ENCODE measurements at places on chromosomes 12 and 14.

- DNase-seq = no peak
These were observed 14.5 kb upstream of the FLVCR2 start for GRCh38 chr14:75563931-75564330.

- DNase-seq = no peak
These were observed 517.6 kb upstream of the TMEM132C start for GRCh38 chr12:127749416-127749815.

GRCh38 chr12:56931474-56931978, 2.7 kb downstream of the SDR9C7 start:
- DNase-seq = peak; percentile 51

DNA sequence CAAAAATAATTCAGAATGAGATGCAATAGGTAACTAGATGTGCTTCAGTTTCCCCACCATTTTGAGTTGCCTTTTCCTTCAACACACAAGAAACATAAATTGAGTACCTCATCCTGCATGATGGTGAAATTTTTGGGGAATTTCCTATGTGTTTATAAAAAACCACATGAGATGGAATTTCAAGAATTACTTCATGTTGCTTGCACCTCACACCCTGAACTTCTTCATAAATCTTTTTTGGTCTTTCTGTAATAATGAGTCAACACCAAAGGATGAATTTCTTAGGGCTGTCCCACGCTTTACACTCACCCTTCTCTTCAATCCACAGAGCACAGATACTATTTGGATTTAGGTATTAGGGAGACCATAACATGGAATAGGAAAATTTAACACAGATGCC, 22.6 kb upstream of the LUM start:
- DNase-seq = no peak

- no peak for DNase-seq
These were observed 437.1 kb downstream of the NPAS3 start for GRCh38 chr14:33375786-33376185.

DNA sequence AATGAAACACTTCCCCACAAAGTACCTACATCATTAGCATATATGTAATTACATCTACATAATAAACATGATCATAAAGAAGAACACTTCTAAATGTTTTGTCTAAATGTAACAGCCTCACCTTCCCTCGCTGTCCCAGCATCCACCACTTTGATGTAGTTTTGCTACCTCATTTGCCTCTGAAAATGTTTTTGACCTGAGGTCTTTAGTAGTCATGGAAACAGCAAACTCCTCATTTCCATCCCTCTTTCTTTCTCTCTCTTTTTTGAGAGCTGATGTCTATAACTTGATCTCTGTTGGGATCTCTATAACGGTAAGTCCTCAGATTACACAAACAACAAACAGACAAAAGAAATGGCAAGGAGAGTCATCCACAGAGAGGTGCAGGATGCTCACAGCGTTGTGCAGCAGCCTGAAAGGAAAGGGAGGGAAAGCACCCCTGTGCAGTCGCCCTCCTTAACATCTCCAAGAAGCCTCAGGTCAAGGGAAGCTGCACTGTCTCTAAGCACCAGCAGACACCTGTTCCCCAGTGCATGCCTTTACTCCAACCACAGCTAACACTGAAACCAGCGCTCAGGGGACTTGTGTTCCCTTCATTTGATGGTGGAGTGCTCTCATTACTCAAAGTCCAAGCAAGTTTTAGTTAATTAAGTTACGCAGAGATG, 268.7 kb downstream of the TMEM132D start:
- no peak for DNase-seq

DNA sequence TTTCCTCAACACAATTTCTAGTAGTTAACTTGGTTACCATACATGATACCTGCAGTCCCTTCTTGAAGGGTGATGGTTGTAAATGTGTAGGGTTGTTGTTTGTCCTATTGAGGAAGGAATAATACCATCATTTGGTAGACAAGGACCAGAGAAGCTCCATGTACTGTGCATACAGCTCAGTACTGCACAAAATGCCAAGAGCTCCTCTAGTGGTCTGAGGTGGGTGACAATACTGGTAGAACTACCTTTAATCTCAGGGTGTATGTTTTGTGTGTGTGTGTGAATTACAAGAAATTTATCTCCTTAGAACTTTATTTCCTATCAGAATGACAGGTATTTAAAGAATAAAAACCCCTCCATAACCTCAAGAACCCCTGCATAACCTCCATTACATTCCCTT, 575.3 kb downstream of the TMTC2 start:
- no peak for DNase-seq

DNA sequence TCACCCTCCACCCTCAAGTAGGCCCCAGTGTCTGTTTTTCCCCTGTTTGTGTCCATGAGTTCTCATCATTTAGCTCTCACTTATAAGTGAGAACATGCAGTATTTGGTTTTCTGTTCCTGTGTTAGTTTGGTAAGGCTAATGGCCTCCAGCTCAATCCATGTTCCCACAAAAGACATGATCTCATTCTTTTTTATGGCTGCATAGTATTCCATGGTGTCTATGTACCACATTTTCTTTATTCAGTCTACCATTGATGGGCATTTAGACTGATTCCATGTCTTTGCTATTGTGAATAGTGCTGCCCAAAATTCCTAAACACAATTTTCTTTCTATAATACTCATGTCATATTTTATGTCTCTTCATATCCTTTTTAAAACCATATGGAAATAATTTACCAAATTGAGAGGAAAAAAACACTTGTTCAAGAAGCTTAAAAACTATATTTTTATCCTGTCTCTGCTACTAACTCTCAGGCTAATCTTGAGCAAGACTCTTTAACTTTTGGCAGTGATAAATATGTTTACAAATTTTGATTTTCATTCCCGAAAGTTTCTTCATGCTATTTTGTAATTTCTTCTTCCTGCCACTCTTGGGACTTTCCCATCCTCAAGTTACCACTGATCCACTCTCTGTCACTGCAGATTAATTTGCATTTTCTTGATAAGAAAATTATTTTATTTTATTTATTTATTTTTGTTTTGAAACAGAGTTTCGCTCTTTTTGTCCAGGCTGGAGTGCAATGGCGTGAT, 28.0 kb upstream of the OSBPL8 start:
- no peak for DNase-seq

DNA sequence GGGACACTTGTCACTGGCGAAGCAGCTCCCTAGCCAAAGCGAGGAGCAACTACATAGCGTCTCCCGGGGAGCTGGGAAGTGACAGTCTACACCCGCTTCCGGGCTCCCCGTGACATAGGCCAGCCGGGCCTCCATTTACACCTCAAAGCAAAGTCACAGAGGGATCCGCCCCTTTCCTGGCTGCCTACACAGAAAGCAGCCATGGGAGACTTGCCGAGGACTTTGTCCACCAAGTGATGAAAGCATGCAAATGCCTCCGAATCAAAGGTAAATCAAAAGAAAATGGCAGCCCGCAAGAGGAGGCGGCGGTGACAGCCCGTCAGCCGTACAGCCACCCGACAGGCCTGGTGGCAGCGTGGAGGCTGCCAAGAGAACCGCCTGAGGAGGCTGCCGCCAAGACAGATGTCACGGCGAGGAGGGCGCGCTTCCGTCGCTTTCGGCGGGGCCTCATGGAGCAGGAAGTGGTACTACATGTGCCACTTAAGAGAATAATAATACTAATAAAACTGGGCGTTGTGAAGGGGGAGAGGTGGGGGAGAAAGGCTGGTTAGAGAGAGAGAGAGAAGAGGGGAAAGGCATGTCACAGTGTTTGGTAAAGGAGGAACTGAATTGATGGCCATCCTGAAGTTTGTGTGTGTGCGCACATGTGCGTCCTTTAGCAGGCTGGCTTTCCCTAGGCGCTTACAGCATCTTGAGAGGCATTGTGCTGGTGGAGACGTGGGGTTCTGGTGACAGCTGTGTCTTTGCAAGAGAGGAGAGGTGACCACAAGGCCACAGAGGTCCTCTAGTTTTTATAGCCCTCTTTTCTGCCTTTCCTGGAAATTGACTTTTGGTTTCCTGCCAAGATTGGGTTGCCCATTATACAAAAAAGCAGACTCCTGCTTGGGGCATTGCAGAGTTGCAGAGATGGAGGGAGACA, 661.7 kb downstream of the VRK1 start:
- peak; percentile 9 for DNase-seq

GRCh38 chr14:55359307-55359706, 52.3 kb downstream of the ATG14 start:
- DNase-seq = no peak

DNA sequence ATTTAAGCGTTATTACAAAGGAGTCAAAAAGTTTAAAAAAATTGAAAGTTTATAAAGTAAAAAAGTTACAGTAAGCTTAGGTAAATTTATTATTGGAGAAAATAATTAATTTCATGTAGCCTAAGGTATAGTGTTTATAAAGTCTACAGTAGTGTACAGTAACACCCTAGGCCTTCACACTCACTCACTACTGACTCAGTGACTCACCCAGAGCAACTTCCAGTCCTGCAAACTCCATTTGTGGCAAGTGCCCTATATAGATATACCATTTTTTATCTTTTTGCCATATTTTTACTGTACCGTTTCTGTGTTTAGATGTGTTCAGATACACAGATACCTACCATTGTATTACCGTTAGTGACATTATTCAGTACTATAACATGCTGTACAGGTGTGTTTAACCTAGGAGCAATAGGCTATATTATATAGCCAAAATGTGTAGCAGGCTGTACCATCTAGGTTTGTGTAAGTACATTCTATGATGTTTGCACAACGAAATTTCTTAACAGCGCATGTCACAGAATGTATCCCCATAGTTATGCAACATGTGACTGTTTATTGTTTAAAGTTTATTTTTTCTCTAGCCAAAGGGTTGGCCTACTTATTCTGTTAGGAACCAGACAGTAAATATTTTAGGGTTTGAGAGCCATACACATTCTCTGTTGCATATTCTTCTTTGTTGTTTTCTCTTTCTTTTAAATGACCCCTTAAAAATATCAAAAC, 155.5 kb downstream of the PCNX1 start:
- DNase-seq = no peak

- no peak for DNase-seq
These were observed 17.9 kb downstream of the ZFP36L1 start for GRCh38 chr14:68774771-68775613.
